Stimulated activated CD4-positive, alpha-beta T cell treated with anti-CD3 and anti-CD28 coated beads, TNF-alpha, amount 100 ng/mL, for 4 hours (primary cell): ENCODE measurements at places on chromosomes 3 and 15.

DNA sequence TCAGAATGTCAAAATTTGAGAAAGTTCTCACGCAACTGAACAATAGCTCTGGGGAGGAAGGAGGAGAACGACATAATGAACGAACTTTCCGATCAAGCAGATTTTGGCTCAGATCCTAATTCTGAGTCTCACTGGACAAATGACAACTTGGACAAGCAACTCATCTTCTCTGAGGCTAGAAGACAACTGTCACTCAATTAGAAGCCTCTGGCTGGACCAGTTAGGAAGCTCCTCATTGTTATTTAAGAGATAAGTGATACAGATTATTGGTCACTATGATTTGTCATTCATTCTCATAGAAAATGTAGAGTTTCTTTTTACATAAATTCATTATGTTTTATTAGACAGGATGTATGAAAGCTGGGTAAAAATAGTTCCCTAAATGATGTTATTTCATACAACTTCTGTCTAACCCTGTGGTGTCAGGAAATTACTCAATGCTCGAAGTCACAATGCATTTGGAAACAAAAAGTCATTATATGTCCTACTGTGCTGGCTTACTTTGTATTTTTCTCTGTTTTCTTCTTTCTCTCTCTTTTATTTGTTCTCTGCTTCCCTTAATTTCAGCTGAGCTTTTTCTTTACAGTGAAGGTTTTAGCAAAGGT, 11.0 kb upstream of the C3orf49 start:
- no peak for DNase-seq

DNA sequence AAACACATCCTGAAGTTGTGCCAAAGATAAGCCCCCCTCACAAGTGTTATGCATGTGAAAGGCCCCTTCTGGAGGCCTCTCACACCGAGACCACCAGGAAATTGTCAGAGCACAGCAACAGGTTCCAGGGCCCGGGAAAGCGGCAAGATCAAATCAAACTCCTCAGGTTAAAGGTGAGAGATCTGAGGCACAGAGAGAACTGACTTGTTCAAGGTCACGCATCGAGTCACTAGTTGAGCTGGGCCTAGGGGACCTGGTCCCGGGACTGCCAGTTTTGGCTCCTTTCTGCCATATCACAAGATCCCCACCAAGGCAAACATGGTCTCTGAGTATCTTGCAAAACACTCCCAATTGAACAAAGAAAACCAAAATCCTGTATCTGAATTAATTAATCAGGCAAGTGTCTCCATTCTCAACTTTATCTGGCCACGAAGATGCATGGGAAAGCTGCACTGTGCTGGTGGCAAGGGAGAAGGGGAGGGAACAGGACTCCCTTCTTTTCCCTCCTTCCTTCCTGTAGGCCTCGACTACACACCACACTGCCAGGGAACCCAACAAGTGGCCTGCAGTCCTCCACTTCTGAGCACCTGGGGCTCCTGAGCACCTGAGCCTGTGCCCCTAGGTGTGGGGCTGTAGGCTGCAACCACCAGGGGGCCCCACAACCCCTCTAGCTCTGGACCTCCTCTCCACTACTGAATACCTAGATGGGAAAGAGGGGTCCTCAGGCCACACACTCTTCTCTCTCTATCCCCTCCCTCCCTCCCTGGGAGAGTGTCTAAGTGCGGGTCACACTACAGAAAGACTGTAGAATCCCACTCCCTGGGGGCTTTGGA, 37.3 kb downstream of the ANP32A start:
- DNase-seq: peak; percentile 44

- no peak for DNase-seq
Measured at GRCh38 chr3:58065700-58066167, 57.5 kb downstream of the FLNB start.

DNA sequence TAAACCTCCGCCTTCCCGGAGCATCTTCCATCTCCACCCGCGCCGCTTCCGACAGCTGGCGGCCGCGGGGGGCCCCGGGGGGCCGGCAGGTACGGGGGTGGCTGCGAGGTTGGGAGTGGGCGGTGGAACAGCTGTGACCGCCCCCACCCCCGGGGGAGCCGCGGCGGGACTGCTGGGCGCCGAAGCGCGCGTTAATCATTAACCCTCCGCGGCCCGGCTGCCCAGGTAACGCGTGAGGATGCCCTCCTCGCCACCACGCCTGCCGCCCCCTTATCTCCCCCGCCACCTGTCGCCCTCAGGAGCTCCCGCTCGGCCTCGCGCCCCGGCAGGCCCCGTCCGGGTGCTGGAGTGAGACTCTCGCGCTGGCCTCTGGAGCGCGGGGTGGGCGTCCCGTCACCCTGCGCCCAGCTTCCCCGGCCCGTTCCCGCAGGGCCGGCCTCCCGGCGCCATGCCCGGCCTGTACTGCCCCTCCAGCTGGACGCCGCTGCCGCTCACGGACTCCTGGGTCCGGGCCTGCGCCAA, 757 bp downstream of the VWA5B2 start:
- no peak for DNase-seq

GRCh38 chr3:11381563-11381962, 109.4 kb downstream of the ATG7 start:
- DNase-seq: no peak

- DNase-seq: no peak
Measured at GRCh38 chr3:122102191-122102935, 47.2 kb downstream of the CD86 start.

- peak; percentile 5 for DNase-seq
Measured at GRCh38 chr15:33292717-33293307, 18.0 kb upstream of the RYR3 start.

DNA sequence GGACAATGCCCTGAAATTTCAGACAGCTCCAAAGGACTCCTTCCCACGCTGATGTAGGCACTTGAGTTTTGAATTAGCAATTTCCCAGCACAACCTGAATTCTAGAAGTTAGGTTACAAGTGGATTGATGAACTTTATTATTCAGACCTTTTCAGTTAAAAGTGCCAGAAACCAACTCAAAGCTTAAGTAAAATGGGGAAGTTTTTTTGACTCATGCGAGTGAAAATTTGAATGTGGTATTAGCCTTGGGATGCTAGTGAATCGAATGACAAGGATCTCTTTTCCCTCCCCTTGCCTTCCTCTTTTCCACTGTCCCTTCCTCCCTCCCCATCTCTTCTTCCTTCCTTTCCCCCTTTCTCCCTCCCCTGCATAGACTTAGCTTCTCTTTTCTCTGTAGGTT, 295.1 kb upstream of the PROK2 start:
- DNase-seq: no peak

- no peak for DNase-seq
Measured at GRCh38 chr3:171038342-171038741, 11.8 kb upstream of the SLC2A2 start.

- DNase-seq: no peak
Measured at GRCh38 chr3:30733209-30733608, 126.8 kb downstream of the TGFBR2 start.

DNA sequence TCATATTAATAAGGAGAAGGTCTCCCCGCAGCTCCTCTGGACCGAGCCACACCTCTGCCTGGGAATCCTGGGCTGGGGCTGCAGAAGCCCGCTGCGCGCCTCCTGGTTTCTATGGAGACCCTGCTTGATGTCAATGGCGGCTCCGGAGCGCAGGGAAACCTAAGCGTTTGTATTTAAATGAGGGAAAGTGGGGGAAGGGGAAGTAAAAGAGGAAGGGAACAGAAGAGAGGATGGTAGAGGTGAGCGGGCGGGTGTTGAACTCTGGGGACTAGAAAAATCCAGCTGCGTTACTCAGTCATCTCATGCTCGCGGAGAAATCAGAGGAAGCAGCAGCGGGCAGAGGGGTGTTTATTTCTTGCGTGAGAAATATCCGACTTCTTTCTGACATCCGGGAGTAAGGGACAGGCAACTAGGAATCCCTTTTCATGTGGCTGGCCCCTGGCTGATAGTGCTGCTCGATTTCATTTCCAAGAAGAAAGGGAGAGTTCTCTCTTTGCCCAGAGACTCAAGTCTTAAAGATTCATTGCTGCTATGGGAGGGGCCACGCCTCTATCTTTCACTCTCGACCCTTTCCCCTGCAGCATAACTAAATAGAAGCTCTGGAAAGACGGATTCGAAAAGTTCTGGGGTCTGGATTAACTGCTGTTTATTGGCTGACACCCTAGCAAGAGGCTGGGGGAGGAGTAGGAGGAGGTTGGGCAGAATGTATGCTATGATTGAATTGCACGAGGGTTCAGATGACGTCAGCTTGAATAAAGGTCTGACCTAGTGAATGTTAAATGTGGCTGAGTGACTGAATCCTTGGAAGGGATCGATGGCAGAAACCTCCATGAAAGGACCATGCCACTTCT, 110.5 kb upstream of the GAP43 start:
- no peak for DNase-seq

DNA sequence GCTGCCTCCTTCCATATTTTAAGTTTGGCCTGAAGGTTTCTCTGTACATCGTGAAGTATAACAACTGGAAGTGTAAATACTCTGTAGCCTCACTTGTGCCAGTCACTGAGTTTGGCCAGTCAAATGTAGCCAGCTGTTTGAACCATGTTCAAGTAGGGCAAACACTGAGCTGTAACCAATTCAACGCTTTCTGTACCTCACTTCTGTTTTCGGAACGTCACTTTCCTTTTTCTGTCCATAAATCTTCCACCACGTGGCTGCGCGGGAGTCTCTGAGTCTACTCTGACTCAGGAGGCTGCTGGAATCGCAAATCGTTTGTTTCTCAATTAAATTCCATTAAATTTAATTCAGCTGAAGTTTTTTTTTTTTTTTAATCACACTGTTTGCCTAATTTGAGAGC, 88.8 kb upstream of the RARB start:
- no peak for DNase-seq

GRCh38 chr3:33441225-33441976, 1.2 kb upstream of the UBP1 start:
- no peak for DNase-seq

DNA sequence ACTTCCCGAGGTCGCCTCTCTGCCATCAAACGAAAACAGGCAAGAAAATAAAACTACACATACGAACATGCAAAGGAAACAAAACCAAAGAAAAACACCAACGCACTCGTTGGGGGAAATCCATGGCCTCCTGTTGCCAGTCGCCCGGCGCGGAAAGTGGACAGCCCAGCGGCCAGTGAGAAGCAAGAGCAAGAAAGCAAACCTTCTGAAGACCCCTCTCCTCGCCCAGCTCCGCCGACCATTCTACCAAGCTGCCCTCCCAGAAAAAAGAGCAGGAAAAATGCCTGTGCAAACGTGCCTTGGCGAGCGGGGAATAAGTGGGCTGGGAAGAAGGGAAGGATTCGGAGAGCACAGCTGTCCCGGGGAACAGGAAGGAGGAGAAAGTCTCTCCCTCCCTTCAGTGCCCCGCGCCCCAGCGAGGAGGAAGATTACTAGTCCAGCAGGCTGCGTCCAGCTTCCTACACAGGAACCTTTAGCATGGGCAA, 802 bp upstream of the NECTIN3 start:
- DNase-seq: no peak

DNA sequence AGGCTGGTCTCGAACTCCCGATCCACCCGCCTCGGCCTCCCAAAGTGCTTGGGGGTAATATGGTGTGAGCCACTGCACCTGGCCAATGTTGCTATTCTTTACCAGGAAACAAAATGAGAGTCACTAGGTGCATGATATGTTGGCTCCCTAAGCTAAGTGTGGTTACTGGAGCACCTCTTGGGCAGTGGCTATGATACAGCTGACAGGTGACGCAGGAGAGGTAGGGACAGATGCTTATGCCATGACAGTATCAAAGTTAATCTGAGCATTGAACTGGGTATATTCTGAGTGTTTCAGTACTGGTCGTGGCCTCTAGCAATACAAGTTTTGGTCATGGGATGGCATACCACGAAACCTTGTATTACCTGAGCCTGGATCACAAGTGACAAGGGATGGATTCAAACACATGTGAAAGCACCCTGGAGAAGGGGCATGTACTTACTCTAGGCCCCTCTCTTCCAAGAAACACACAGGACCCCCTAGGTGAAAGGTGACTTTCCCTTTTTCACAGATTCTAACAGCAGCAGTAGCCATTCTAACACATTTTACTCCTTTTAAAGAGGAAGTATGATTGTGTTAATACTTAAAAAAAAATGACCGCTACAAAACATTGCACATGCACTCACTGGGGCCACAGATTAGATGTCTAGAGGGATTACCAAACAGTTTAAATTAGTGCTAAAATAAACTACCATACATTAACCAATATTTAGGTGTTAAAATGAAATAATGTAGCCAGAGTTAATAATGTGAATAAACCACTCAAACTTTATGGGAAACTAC, 467.3 kb downstream of the SHQ1 start:
- DNase-seq: no peak

GRCh38 chr3:170128977-170129431, 52.5 kb downstream of the PHC3 start:
- DNase-seq: no peak

DNA sequence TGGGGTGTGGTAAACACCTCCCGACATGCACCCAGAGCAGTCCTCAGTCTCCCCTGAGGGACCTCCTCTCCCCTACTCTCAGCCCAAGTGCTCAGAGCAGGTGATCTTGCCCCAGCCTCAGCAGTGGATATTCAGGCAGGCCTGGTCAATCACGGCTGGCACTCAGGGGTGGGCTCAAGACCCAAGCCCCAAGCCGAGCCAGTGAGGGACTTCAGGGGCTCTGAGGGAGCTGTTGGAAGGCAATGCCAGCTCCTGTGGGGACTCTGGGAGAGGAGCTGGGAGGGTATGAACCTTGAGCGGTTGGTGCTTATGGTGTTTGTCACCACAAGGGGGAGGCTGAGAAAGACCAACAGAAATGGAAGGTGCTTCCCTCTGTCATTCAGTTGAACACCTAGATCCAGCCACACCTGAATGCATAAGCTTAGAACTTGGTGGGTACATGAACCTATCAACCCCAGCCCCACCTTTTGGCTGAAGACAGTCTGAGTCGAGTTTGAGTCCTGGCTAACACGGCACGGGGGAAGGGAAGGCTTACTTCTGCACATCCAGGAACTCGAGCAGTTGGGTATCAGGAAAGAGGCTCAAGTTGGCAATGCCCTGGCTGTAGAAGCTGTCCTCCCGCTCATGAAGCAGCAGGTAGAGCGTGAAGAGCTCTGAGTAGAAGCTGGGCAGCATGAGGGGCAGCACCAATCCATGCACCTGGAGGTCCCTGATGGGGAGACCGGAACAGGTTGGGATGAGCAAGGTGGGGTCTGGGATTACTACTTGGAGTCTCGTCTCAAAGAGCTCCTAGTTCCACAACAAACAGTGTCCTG, 19.2 kb downstream of the ALS2CL start:
- no peak for DNase-seq

GRCh38 chr15:79886124-79886523, 10.7 kb downstream of the MTHFS start:
- no peak for DNase-seq

- DNase-seq: no peak
Measured at GRCh38 chr3:107235928-107236315, 141.3 kb upstream of the CCDC54 start.

DNA sequence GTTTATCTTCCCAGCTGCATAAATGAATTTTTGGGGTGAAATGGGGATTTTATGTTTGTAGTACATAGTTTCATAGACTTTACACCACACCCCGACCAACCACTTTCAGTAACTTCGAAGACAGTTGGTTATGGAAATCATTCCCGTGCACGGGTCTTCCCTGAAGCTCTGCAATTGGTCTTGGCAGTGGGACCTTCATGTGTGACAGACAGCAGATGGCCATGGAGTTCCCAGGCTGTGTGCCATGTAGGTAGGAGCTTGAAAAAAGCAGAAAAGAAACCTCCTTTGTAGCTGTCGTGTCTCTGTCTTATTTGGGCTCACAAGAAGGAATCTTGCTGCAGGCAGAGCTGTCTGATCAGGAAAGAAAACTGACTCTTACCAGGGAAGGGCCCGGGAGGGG, 25.9 kb downstream of the EXOG start:
- no peak for DNase-seq

GRCh38 chr15:74655424-74655823, 39.8 kb downstream of the CLK3 start:
- DNase-seq: no peak

GRCh38 chr15:78968114-78968513, 23.3 kb upstream of the CTSH start:
- DNase-seq: no peak
